Trophoblast cell (in vitro differentiated cells and primary cell): ENCODE measurements at places on chromosomes 1 and 21.

DNA sequence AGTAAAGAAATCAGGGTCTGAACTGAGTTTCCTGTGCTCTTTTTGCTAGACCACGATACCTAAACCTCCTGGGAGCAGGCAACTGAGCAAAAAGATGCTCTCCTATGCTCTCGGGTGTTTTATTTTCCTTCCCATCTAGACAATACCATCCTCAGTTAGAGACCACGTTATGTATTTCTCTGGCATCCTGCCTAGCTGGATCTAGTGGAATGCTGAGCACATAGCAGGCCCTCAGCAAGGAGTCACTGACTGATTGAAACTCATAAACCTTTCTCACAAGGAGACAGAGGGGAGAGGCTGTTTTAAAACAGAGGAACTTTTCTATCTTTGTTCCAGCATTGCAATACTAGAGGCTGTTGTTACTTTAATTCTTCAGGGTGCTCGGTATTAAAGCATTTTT lies 168.0 kb downstream of the CYYR1 start:
- peak; percentile 92 for DNase-seq

DNA sequence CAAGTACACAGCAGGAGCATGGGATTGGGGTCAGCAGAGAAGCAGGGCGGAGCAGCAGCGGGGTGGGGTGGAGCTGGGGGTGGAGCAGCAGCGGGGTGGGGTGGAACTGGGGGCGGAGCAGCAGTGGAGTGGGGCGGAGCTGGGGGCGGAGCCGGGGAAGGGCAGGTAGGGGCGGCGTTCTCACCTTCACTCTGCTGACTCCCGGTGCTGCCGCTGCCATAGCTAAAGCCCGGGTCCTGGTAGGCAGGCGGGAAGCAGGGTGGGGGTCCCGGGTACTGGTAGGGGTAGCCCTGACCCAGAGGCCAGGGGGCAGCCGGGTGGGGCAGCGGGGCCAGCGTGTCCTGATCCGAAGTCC lies 6.7 kb downstream of the TAS1R3 start:
- DNase-seq, result no peak

GRCh38 chr1:227901239-227901905 lies 46.4 kb downstream of the WNT9A start:
- no peak for DNase-seq

DNA sequence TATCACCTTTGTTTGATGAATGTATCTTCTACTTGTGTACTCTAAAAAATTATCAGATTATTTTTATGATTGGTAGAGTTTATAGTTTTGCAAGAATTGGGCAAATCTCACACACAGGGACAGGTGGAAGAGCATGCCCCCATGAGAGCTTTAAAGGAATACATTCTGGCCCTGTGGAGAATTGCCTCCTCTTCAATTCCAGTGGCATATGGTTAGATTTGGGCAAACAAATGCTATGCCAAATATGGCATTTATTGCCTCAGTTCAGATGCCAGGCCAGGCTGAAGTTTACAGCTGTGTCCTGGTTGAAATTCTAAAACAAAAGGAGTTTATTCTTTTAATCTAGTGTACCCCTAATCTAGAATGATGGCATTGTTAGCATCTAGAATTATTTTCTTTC lies 162.4 kb upstream of the CACYBP start:
- no peak for DNase-seq

DNA sequence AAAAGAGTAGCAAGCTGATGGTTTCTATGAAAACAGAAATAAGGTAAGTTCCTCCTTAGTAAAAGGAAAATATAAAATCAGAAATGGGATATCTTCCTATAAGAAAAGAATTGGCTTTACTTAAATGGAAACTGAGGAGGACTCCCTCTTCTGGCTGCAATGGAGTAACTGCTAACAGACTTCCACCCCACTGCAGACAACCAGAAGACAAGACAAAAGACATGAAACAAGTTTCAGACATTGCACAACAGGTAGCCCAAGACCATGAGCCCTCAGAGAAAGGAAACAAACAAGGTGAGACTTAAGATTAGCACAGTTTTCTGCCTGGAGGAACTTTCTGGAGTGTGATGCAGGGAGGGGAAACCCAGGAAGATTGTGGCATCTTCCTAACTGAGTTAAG lies 17.0 kb upstream of the OLFML2B start:
- DNase-seq, result peak; percentile 36

DNA sequence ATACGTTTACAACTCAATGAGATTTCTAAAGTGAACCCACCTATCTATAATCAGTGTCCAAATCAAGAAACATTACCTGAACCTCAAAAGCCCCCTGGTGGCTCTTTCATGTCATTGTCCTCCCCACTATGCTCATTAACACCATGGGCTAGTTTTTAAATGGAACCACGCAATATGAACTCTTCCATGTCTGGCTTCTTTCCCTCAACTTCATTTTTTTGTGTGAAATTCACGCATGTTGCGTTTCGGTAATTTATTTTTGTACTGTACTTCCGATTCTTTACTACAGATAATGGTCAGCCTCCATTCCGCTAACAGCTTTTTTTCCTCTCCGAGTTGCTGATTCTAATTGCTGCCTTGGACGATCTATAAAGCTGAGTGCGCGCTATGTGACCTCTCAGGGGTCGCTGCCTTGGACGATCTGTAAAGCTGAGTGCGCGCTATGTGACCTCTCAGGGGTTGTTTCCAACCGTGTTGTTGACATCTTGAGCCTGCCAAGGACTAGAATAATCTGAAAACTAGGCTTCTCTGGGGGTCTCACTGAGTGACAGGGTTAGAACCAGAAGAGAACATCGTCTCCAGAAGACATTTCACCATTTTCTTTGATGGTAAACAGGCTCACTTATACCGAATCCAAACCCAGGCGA lies 1.1 kb upstream of the CACYBP start:
- DNase-seq, result peak; percentile 53

- no peak for DNase-seq
Observed at GRCh38 chr1:19387045-19387467, 74.9 kb downstream of the SLC66A1 start.

DNA sequence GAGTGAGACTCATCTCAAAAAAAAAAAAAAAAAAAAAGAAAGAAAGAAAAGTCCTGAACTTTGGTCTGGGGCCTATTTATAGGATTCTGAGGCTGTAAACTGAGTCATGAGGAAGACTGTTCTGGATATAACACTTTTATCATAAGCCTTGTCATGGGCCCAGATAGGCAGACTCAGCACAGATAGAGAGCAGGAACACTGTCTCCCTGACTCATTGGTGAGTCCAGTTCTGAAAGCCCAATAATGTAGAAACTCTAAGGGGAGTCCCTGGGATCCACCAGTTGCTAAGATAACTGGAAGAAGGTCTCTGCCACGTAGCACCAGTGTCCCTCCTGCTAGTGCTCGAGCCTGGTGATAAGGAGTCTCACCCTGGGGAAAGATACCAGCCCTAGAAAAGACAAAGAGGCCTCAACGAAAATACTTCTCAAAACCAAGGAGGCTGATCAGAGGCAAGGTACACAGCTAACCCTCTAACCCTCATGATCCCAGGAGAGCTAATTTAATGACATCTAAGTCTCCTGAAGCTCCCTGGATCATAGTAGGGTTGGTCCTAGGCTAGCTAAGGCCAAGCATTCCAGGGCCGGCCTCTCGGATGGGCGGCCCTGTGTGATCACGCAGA lies 43.5 kb downstream of the LPAR3 start:
- no peak for DNase-seq

DNA sequence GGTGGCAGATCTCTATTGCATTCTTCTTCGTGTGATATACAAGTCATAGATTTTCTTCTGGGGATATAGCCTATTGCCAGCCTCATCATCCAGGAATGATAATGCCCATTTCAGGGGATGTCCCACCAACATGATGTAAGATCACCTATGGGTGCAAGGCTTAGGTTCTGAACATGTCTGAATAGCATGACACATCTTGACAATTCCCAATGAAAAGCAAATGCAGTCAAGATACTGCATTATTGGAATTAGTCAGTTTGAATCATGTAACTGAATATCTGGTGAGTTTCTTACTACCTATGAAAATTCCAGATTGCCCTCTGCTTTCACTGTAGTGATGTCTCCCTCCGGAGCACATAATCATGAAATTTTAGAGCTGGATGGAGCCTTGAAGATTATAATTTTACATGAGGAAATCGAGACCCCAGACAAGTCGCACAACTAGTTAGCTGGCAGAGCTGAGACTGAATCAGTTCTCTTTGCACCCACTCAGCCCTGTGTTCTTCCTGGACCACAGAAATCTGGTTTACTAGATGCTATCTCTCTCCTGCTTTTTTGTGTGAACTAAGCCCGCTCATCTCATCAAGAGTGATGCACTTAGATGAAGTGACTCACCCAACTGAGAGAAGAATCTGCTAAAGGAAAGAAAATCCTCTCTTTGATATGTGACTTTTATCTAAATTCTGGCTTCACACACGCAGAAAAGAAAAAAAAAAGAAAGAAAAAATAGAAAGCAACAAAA lies 65.0 kb downstream of the WDR64 start:
- no peak for DNase-seq

DNA sequence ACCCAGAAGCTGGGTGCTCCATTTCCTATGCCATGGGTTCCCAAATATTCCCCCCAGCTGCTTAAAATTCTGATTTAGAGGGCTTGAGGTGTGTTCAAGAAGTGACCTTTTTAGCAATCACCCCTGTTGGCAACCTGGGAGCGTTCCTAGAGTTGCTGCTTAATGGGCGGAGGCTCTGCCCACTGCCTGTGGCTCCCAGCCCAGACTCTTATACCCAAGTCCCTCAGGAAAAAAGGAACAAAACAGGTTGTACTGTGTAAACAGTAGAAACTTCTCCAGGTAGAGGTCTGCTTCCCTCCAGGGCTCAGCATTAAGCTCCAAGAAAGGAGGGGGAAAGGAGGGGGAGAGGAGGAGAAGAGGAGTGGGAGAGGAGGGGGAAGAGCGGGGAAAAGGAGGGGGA lies 14.6 kb upstream of the TENT5C start:
- DNase-seq, result no peak

- no peak for DNase-seq
Observed at GRCh38 chr1:12505639-12506280, 112.2 kb downstream of the DHRS3 start.

GRCh38 chr1:20137604-20138003 lies 1.5 kb upstream of the PLA2G2F start:
- DNase-seq, result no peak
